ENCODE measurements at places on chromosomes 2 and 18. TPM values are rescaled to one million over a fixed set of nuclear protein-coding genes. Genes with fewer than 3 reads are reported as not detected.

SPP2 gene
- total RNA-seq = not detected

LRRC30 gene
- total RNA-seq = not detected

MARCO gene
- not detected for total RNA-seq

CIB4 gene
- total RNA-seq = not detected

DNA sequence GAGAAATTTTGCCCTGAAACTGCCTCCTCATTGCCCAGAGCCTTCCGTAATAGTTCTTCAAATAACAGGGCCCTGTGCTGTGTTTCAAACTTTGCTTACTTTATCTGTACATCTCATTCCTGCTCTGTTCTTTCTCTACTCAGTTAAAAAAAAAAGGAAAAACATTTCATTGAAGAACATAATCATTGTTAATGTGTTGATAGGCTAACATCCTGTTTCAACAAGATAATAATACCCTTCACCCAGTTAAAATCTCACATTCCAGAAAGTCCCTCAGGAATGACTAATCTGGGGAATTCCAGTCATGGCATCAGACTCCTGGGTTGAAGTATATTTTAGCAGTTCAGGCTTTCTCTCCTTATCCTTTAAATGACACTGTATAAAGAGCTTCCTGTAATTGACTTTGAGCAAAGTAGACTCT lies 45.6 kb upstream of the ITGAV start:
- DNase-seq = no peak

DNA sequence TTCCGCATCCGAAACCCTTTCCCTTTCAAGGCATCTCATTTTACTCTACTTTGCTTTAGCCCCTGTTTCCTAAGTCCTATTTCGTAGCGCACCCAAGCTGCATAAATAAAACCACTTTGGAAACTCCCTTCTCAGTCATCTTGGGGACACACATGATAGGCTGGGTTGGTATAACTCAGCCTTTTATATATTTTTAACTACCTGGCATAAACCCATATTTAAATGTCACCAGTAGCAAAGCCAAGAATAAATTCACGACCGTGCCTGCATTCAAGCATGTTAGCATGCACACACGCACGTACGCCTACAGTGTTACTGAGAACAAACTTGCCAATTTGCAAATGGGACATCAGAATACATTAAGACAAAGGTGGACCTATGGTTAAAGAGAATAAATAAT lies 564.7 kb upstream of the PIK3C3 start:
- DNase-seq = no peak

DNA sequence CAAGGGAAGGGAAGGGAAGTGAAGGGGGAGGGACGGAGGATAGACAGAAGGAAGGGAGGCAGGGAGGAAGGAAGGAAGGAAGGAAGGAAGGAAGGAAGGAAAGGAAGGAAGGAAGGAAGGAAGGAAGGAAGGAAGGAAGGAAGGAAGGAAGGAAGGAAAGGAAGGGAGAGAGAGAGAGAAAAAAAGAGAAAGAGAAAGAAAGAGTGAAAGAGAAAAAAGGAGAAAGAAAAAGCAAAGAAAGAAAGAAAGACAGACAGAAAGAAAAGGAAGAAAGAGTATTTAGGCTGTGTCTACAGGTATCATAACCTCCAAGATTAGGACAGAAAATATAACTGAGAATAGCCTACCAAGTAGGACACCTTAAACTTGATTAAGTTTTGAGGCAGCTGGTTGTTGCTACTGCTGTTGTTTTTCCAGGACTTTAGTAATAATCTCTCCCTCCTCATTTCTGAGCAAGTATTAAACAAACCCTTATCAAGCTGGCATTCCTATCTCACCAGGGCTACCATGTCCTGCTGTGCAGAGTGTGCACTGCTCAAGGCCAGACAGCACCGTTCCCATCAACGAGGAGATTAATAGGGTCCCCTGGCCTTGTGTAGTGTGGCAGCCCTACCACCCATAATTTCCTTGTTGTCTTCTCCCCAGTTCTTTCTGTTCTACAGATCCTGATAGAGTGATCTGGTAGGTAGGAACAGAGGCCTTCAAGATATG lies 90.5 kb upstream of the FHL2 start:
- no peak for DNase-seq

DNA sequence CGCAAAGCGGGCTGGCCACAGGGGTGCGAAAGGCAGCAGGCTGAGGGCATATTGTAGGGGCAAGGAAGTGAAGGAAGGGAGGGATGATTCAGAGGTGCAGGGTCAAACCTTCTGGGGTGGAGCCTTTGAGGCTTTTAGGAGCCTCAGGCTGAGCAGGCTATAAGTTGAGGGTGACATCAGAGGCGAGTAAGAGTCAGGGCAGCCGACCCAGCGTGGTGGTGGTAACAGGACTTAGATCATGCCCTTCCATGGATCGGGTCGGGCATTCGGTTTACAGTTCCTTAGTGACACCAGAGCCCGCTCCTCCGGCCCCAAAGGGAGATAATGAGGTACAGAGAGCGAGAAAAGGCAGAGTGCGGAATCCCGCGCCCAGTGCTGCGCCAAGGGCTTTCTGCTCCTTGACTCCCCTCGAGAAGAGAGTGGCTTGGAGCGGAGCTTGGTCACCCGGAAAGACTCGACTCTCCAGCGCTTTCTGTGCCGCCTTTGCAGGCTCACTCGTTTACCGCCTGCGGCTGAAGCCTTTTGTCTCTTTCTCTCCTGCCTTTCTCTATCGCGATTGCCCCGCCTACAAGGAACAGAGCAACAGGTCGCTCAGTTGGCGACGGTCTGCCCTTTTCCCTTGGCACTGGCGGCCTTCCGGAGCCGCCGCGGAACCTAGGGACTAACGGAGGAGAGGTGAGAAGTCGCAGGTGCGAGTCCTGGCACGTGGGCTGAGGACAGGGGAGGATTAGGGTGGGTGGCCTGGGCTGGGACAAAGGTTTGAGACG lies 720 bp downstream of the LBX2 start:
- DNase-seq = no peak

DNA sequence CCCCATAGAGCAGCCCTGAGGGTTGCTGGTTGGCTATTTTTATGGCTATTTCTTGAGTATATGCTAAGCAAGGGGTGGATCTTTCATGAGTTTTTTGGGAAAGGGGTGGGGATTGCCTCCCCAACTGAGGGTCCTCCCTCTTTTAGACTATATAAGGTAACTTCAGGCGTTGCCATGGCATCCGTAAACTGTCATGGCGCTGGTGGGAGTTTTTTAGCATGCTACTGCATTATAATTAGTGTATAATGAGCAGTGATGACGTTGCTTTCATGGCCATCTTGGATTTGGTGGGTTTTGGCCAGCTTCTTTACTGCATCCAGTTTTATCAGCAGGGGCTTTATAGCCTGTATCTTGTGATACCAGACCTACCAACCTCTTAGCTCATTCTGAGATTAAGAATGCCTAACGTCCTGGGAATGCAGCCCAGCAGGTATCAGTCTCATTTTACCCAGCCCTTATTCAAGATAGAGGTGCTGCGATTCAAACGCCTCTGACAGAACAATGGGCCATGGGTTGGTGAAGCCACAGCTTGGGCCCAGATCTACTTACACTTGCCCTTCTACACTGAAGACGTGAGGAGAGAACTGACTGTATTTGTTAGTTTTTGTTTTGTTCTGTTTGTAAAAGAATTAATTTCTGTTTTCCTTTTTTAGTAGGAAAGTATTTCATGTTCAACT lies 53.8 kb upstream of the TMEM163 start:
- no peak for DNase-seq

DNA sequence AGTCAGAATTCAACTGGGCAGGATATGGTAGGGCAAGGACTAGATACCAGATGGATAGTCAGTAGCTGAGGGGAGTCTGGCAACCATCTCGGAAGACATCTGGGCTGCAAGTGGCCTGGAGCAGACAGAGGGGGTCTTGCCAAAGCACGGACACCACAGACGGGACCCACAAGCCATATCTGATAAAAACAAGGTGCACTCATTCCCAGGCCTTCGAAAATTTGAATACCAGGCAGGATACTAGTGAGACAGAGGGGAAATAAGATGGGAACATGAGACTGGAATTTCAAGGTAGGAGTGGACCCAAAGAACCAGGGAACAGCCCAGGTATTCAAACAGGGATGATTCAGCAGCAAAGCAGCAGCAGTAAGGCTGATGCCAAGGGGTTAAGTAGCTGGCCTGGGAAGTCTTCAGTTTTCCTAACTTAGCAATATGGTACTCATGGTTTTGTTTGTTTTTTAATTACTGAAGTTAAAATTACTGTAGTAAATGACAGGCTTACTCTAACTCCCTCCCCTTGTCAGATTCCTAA lies 144.9 kb upstream of the NCKAP5 start:
- no peak for DNase-seq

- DNase-seq = no peak
These were observed 57.9 kb downstream of the NXPH2 start for GRCh38 chr2:138722316-138722715.

DNA sequence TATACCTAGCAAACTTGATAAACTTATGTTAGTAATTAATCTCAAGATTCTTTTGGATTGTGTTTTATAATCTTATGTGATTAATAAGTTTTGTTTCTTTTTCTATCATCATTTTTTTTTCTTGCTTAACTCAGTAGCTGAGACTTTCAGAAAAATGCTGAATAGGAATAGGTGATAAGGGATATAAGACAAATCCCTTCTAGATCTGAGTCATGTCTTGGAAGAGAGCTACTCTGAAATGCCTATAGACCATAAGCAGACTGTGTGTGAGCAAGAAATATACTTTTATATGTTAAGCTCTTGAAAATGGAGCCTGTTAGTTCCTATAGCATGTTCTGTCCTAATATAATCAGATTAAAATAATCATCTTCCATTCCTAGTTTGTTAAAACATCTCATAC lies 29.6 kb downstream of the CYBRD1 start:
- DNase-seq = no peak

DNA sequence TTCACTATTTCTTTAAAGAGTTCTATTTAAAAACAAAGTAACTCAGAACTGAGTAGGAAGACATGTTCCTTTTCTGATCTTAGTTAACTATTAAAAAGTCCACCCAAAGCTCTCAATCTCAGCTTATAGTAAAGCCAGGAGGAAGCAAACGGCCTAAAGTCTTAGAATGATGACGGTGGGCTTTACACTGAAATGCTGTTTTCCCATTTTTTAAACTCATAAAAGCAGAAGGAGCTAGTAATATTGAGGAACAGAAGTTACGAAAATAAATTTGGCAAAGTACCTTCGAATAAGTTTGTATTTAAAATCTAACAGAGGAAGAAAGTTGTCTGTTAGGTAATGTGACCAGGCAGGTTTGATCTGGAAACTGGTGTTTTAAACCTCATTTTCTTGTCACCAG lies 111.1 kb downstream of the ZNF532 start:
- no peak for DNase-seq

DNA sequence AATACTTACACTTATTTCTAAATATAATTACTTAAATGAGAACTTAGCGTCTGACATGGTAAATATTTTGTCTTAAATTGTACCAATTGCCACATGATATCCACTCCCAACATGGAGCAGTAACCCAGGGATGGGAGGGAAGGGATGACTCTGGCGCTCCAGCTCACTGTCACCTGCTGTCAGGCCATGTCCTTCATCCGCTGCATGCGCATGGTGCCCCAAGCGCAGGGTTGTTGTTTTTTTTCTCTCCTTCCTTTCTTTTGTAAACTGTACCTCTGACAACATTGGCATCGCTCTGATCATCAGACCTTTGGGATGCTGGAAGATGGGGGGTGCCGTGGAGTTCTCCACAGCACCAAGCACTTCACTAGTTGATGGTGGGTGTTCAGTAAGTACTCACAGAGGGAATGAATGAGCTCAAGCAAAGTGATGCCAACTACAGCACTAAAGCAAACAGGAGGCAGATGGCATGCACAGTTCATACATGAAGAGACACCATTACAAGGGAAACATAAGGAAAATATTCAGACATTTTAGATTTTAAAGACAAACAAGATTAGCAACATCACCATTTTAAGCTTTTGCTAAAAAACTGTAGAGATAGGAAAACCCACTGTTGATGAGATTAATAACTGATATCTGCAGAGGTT lies 247.8 kb downstream of the GBX2 start:
- DNase-seq = no peak

DNA sequence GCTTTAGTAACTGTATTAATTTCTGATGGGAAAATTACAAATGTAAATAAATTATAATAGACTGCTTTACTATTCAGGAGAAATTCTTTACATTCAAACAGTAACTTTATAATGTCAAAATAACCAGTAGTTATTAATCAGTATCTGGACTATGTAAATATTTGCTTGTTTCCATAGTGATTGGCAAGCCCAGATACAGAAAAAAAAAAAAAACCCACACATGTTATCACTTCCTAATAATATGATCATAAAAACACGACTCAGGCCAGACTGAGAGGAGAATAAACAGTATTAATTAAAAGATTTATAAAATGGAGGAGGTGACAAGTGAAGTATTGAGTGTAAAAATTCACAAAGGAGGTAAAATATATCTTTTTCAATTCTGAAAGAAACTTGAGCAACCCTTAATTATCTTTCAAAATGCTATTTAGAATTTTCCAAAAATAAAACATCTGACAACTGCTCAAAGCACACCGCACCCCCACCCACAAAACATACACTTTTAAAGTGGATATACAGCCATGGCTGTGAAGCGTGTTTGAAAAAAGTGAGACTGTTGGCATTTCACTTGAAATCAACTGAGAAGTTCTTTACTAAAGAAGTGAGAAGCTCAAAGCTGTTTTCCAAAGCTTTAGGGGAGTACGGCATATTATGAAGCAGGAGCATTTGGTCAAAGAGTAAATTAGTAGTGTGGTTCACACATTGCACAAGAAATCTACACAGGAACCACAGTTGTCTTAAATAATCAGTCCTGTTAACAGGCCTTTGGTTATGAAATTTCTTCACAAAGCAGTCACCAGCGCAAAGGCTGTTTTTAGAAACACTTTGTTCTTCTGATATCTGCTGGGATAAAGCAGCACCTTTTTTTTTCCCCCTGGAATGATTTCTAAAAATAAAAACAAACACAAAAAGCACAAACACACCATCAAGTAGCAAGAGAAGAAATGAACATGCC lies 475.8 kb downstream of the TXNL1 start:
- DNase-seq = no peak

- DNase-seq = no peak
These were observed 47.9 kb upstream of the FANCL start for GRCh38 chr2:58289029-58289428.

DNA sequence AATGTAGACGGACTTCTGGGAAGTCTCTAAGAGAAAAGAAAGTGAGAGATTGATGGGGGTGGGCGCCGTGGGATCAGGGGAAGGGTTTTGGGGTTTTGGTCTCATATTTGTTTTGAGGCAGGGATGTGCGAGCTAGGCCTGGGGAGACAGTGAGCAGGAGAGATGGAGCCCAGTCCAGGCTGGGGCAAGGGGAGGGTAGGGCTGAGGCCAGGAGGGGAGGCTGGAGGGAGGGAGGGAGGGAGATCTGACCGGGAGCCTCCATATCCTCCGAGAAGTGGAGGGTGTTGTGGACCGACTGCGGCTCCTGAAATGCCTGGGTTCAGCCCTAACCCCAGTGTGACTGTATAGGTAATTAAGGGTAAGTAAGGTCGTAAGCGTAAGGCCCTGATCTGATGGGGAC lies 72.8 kb upstream of the ODC1 start:
- no peak for DNase-seq

GRCh38 chr18:46290440-46291020 lies 186.3 kb downstream of the HAUS1 start:
- no peak for DNase-seq

GRCh38 chr2:137255990-137256389 lies 490.6 kb downstream of the THSD7B start:
- DNase-seq = no peak

GRCh38 chr2:215423234-215423633 lies 12.6 kb downstream of the FN1 start:
- DNase-seq = no peak
